ENCODE measurements at places on chromosomes 1 and 21.

- DNase-seq: no peak
Observed at GRCh38 chr1:41738475-41738874, 180.2 kb downstream of the HIVEP3 start.

GRCh38 chr1:148353461-148354283, 129.4 kb downstream of the PPIAL4G start:
- peak; percentile 88 for DNase-seq

DNA sequence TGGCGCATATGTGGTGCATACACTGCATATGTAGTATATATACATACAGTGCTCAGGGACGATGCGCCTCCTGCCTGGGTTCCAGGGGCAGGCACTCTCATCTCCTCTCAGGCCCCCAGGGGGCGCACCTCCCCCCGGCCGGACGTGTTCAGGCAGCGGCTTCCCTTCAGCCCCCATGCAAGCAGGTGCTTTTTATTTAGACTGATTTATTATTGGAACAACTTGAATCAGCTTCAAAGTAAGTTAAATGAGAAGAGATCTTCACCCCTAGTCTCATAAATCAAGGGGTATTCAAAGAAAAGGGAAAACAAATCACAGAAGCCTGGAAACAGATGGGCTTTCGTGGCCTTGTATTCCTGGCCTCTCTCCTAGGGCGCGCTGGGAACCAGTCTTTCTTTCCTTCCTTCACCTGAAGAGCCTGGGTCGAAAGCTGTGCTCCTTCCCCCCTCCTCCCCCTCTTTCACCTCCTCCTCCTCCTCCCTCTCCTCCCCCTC, 64.6 kb downstream of the UBIAD1 start:
- peak; percentile 41 for DNase-seq

- DNase-seq: no peak
Observed at GRCh38 chr1:226625326-226625725, 76.8 kb downstream of the STUM start.

DNA sequence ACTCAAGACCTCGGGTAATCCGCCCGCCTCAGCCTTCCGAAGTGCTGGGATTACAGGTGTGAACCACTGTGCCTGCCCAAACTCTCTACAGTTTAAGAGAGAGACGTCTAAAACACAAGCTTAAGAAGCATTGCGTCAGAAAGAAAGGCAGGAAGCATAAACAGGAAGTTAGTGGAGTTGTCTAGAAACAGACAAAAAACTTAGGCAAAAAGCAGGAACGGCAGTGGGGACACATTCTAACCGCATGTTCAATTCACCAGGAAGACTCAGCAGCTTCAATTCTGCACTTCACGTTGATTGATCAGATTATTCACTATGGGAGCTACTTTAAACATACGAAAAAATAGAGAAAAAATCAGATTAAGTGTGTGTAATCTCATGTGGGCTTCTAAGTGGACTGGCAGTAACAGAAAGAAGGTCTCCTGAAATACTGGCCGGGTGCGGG, 7.4 kb downstream of the CFAP74 start:
- no peak for DNase-seq

- peak; percentile 35 for DNase-seq
Observed at GRCh38 chr1:12556957-12557935, 60.8 kb downstream of the DHRS3 start.

DNA sequence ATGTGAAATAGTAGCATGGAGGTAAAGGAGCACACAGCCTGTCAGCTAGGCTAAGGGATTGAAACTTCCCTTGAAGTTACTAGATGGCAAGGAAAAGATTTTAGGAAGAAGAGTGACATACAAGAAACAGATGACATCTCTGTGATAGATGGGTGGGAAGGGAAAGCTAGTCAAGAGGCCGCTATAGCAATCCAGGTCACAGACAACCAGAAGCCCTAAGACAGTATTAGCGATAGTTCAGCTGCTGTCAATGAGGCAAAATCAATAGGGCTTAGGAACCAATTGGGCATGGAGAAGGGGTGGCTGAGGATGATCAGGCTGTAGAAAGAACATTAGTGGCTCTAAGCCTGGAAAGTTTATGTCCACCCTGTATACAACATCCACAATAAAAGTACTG, 111.1 kb downstream of the GLUL start:
- no peak for DNase-seq

DNA sequence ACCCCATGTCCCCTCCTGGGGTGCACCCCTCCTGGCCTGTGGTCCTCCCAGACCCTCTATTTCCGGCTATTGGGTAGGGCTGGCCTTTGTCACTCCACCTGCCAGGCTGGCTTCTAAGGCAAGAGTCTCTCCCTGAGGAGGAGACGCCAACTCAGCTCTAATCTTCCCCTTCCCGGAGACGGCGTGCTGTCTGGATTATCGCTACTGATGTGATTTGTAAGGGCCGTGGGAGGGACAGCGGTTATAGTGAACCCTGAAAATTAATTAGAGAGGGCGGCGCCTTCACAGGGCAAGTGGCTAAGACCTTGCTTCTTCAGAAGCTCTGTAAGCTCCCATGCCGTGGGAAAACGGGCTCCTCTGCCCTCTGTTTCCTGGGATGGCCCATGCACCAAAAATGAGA, 207.0 kb upstream of the VAMP3 start:
- no peak for DNase-seq

- no peak for DNase-seq
Observed at GRCh38 chr1:2214541-2215241, 13.4 kb upstream of the SKI start.

GRCh38 chr1:8472668-8473067, 154.8 kb downstream of the SLC45A1 start:
- no peak for DNase-seq

DNA sequence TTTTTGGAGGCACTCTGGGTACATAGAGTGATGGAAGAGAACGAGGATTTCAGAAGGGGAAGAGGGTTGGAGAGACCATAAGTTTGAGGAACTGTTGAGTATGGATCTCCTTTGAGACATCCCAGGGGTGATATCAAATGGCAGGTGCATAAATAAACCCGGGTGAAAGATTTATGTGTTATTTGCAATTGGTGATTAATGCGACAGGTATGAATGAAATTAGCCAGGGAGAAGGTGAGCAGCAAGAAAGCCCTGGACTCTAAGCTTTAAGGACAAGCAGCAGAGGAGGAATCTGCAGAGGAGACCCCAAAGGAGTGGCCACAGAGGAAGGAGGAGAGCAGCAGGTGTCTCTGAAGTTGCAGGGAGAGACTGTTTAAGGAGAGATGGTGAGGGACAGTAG, 8.8 kb upstream of the REN start:
- no peak for DNase-seq

DNA sequence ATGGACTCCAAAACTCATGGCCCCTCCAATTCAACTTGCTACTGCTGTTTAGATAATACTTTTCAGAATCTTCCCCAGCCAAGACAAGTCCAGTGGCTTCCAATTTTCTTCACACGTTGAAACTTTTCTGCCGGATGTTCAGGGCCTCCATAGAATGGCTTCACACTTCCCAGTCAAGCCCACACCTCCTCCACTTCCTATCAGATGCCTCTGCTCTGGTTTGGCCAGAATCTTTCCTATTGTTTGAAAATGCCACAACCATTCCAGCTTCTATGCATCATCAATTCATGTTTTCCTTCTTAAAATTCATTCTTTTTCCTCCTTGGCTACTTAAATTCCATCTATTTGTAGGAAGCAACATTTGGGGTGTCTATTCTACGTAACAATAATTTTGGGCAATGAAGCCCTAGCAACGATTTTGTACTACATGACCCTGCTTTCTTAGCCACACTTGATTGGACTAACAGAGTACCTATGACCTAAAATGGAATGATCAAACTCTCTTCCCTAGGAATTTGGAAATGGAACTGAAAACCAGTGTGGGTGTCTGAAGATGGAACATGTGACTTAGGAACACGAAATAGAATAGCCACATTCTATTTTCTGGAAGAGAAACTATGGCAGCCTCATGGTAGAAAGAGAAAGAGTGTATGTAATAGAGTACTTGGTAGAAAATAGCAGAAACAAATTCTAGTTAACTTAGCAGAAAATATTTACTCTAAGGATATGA, 74.1 kb upstream of the CNIH3 start:
- DNase-seq: no peak

GRCh38 chr1:162982364-162982763, 86.8 kb upstream of the RGS4 start:
- DNase-seq: no peak

DNA sequence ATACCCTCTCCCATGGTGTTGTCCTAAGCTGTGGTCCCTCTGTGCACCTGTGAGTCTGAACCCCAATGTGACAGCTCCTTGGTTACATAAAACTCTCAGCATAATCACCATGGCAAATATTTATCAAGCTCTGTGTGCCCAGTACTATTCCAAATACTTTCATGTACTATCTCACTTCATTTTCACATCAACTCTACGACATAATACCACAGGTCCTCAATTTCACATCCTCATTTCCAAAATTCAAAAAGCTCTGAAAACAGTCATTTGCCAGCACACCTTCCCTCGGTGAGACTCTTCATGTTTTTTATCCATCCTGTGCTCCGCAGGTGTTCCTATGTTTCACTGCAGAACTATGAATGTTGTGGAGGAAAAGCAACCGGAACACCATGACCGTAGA, 12.4 kb upstream of the CREG1 start:
- DNase-seq: no peak

DNA sequence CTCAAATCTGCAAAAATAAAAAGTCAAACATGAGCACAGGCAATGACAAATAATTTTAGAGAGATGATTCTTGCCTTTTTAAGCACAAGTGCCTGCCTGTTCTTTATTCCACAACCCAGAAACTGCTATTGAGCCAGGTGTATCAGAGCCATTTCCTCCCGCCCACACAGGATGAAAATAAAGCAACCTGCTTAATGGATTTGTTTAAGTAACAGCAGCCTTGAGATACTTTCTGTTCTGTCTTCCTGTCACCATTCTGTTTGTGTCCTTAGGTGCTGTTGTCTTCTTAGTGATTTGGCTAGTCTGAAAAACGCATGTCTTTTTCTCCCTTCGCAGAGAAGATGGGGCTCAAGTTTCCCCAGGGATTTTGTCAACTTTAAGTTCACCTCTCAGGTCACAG, 11.4 kb downstream of the RPE65 start:
- no peak for DNase-seq

DNA sequence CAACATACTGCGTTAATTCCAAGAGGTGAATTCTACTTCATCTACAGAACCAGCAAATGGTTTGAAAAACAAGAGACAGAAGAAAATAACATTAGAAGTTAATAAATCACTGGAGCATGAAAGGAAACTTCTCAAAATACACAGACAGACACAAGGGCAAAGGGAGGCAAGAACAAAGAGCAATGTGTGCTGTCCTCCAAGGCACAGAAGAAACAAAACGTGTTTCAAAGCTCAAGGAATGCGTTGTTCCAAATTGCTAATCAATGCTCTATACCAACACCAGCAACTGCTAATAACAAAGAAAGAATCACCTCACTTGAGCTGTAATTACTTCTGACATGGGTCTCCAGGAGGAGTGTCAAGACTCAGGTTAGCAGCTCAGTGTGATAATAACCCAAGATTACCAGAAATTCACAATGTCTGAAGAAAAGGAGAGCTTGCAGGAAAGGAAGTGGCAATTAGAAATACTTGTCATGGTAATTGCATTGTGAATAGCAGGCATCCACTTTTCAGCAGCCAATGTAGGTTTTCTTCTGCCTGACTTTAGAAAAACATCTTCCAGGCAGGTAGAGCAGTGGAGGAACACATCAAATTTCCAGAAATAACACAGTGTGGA, 175.4 kb downstream of the SEC16B start:
- no peak for DNase-seq

DNA sequence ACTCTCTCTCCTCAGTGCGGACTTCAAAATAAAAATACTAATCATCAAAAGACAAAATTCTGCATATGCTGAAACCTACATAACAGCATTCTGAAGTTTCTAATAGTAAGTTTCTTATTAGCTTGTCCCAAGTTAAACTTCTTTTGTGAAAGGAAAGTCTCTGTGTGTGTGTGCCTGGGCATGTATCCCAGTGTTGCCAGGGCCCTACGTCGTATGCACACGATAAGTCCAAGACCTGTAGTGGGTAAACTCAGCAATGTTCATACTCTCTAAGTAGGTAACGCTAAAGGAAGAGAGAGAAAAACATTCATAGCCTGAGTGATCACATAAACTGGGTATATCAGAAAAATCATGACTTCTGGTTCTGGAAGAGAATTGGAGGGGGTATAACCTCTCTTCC, 465.7 kb downstream of the SMYD3 start:
- DNase-seq: no peak

DNA sequence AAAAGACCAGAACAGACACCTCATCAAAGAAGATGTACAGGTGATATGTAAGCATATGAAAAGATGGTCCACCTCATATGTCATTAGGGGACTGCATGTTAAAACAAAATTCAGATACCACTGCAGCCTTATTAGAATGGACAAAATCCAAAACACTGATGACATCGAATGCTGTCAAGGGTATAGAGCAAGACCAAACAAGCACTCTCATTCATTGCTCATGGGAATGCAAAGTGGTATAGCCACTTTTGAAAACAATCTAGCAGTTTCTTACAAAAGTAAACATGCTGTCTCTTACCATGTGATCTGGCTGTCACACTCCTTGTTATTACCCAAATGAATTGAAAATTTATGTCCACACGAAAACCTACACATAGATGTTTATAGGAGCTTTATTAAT, 426.6 kb upstream of the ESRRG start:
- DNase-seq: no peak

DNA sequence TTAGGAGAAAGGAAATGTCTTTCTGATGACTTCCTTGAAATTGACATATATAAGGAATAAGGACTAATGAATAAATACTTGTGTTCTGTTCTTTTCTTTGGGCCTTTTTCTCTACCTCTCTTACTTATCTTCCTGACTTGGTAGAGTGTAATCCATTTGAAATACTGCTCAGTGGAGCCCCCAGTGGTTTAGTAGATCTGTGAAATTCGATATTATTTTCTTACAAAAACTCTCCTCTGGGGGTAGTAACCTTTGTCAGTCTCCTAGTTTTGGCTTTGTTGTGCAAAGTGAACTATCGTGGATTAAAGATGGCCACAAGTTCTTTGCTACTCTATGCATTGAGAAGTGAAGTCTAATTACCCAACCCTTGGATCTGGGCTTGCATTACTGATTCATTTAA, 48.8 kb downstream of the DUSP10 start:
- DNase-seq: no peak

GRCh38 chr1:67680486-67680885, 4.5 kb upstream of the GADD45A start:
- peak; percentile 42 for DNase-seq

GRCh38 chr1:231778009-231778719, 151.6 kb downstream of the DISC1 start:
- peak; percentile 30 for DNase-seq

- DNase-seq: no peak
Observed at GRCh38 chr1:97163591-97164275, 442.1 kb downstream of the PTBP2 start.

DNA sequence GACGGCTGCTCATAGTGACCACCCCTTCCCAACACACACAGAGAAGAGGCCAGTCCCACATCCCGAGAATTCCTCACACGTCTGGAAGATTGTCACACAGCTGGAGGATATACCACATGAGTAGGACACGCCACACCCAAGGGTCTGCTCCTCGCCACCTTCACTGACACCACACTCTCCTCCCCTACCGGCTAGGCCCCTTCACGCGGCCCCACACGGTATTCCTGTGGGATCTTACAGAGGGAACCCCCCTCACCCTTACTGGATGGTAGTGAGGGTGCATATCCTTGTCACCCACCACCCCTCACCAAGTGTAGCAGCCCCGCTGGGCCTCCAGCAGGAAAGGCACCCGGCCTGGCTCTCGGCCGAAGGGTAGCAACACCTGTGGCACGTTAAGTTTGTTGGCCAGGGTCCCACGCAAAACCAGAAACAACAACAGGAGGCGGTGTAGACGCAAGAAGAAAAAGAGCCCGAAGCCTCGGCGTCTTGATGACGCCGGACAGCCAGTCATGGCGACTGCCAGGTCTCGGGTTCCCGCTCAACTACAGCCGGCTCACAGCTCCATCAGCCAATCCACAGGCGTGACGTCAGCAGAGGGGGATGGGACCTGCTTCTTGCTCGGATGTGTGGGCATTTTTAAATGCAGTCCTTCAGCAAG, at the start of gene NUP210L:
TSS of gene NUP210L (minus strand) at position 540 of the 658 bp plus-strand sequence.
- no peak for DNase-seq
